ENCODE measurements at places on chromosomes 1 and 21.

DNA sequence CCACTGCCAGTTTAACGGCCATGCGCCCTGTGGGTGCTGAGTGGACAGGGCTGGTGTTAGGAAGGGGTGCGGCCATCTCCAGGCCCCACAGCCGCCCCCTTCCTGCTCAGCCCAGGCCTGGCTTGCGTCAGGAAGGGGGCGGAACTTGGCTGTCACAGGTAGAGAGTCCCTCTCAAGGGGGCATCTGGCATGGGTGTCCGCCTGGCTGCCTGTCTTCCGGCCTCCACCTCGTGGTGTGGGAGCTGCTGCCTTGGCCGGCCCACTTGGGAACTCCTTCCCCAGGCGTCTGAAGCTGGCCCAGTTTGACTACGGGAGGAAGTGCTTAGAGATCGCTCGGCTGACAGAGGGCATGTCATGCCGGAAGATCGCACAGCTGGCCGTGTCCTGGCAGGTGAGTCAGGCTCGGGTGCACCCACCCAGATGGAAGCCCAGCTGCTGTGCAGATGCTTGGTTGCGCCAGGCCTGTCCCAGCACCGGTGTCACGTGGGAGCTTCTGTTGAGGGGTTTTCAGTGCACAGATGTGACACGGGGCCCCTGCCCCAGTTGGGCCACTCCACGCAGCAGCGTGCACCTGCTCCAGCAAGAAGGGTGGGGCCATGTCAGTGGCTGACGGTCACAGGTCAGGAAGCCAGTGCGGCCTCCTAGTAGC is 9.1 kb upstream of the ATAD3B start:
- peak; percentile 94 for DNase-seq

- no peak for DNase-seq
These were observed 199.5 kb downstream of the GPATCH2 start for GRCh38 chr1:217431395-217431794.

- peak; percentile 55 for DNase-seq
These were observed 37.3 kb downstream of the IFNAR1 start for GRCh38 chr21:33362044-33362555.

DNA sequence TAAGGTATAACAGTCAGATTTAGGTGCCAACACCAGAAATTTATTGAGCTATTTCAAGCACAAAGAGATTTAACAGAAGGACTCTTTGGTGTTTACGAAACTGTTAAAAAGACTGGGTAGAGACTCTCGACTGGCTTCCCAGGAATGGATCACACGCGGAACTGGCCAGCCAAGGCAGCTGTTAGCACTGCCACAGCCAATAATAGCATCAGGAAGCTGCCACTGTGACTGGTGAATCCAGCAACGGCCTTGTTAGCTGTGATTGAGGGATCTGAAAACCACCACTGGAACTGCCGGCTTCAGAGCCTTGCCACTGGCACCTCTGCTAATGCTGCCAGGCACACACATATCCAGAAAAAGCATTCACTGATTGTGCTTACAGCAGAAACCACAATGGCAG is 10.6 kb upstream of the SIM2 start:
- peak; percentile 11 for DNase-seq

- no peak for DNase-seq
These were observed 21.0 kb upstream of the LYST start for GRCh38 chr1:235887676-235888075.

DNA sequence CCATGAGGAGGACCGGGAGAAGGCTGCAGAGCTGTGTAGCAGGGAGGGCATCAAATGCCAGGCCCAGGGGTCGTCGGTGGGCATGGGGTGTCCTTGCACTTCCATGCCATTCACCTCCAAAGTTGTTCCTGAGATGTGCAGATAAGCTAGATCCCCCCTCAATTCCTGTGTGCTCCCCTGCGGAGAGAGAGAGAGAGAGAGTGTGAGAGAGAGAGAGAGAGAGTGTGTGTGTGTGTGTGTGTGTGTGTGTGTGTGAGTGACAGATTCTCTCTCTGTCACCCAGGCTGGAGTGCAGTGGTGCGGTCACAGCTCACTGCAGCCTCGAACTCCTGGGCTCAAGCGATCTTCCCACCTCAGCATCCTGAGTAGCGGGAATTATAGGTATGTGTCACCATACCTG is 16.4 kb downstream of the SPSB1 start:
- no peak for DNase-seq

- DNase-seq, result peak; percentile 42
These were observed 9.1 kb downstream of the MACF1 start for GRCh38 chr1:39213511-39214002.

DNA sequence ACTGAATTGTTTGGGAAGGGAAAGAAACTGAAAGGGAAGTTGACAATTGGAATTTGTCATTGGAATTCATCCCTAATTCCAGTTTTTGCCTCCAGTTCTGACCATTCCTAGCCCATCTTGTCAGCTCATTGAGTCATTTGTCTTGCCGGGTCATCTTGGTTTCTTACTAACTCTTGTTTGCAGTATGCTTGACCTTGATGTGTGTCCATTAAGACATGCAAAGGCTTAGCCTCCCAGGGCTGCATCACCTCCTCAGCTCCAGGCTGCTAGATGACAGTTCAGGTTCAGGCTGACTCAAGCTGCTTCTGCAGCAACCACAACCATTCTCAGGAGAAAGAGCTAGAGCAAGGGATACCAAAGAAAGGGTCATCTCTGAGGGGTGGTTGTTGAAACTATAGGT is 151.3 kb upstream of the PTGFR start:
- DNase-seq, result peak; percentile 95

- no peak for DNase-seq
These were observed at the start of gene LAPTM5 for GRCh38 chr1:30757352-30758120. LAPTM5 (minus strand) TSS chr1:30757774; CDS start chr1:30757745, 29 bp downstream.

All from kidney tubule cell (primary cell).